ENCODE measurements at places on chromosomes 5 and 9. TPM values are rescaled to one million over a fixed set of nuclear protein-coding genes. Genes with fewer than 3 reads are reported as not detected.

Gene LMBRD2
- total RNA-seq, result 11.3 TPM

Gene MZB1
- not detected for total RNA-seq

Gene TMCO6
- 6.2 TPM for total RNA-seq

Gene NKD2
- 4.0 TPM for total RNA-seq

Gene FOXB2
- not detected for total RNA-seq

Gene IL5
- total RNA-seq, result not detected

Gene NUTM2G
- not detected for total RNA-seq

Gene TMEM252
- total RNA-seq, result not detected

Gene TRIP13
- 4.1 TPM for total RNA-seq

Gene CDH9
- not detected for total RNA-seq

Gene SCGB3A2
- total RNA-seq, result not detected

Gene ZNF484
- 11.8 TPM for total RNA-seq

Gene SPOUT1
- 11.2 TPM for total RNA-seq

Gene TUSC1
- 3.8 TPM for total RNA-seq

Gene LEAP2
- total RNA-seq, result 0.34 TPM

Gene C5orf46
- not detected for total RNA-seq

Gene STING1
- 42.2 TPM for total RNA-seq

Gene IL31RA
- total RNA-seq, result 0.77 TPM

Gene ZFR
- 48.9 TPM for total RNA-seq

Gene LHFPL2
- total RNA-seq, result 46.3 TPM

Gene BTNL8
- not detected for total RNA-seq

Gene ANKRD31
- total RNA-seq, result 0.09 TPM

Gene TAL2
- not detected for total RNA-seq

Gene GABRG2
- under 0.01 TPM for total RNA-seq

Gene CORO2A
- total RNA-seq, result under 0.01 TPM

Gene F2RL1
- total RNA-seq, result 6.0 TPM

Gene ZBED3
- total RNA-seq, result 1.4 TPM

Gene STPG3
- total RNA-seq, result not detected

Gene IFNA13
- not detected for total RNA-seq

Gene RPL35
- total RNA-seq, result 2,714 TPM

Gene PDE6A
- not detected for total RNA-seq

Gene SIT1
- total RNA-seq, result not detected

Gene GFI1B
- total RNA-seq, result not detected

Gene DNM1
- total RNA-seq, result 63.7 TPM

Gene ZNF883
- total RNA-seq, result 2.4 TPM

Gene PCDHGA3
- total RNA-seq, result 1.9 TPM

Gene PTPRD
- 13.1 TPM for total RNA-seq

Gene NR2F1-AS1
- total RNA-seq, result 35.8 TPM

Gene INSL6
- not detected for total RNA-seq

Gene WDR38
- not detected for total RNA-seq

Gene RMRP
- 134,448 TPM for total RNA-seq

Gene SPINK13
- not detected for total RNA-seq

Gene PDE8B
- not detected for total RNA-seq

Gene BTNL3
- not detected for total RNA-seq

Gene KCNV2
- not detected for total RNA-seq
